Neural crest cell (in vitro differentiated cells): ENCODE measurements at places on chromosomes 4 and X. TPM values are rescaled to one million over a fixed set of nuclear protein-coding genes. Genes with fewer than 3 reads are reported as not detected.

CXCL9 gene
- total RNA-seq, result not detected in 2 replicates

SMIM10L2A gene
- 3.5 and 3.8 TPM in 2 replicates for total RNA-seq

KLHL13 gene
- 13.2 and 16.2 TPM in 2 replicates for total RNA-seq

CITED1 gene
- 4.8 and 6.2 TPM in 2 replicates for total RNA-seq

FAM184B gene
- 0.12 and 0.16 TPM in 2 replicates for total RNA-seq

TRIML2 gene
- total RNA-seq, result not detected in 2 replicates

GRCh38 chrX:40933132-40933705 is 152.0 kb upstream of the USP9X start:
- no peak overlapping the region for H3K4me3 ChIP-seq
- H3K4me1 ChIP-seq, result peaks cover 10% of the 10 kb centered on the region
- DNase-seq, result no peak
- H3K36me3 ChIP-seq, result no peaks in the 10 kb centered on the region
- no peaks in the 10 kb centered on the region for H3K27me3 ChIP-seq

DNA sequence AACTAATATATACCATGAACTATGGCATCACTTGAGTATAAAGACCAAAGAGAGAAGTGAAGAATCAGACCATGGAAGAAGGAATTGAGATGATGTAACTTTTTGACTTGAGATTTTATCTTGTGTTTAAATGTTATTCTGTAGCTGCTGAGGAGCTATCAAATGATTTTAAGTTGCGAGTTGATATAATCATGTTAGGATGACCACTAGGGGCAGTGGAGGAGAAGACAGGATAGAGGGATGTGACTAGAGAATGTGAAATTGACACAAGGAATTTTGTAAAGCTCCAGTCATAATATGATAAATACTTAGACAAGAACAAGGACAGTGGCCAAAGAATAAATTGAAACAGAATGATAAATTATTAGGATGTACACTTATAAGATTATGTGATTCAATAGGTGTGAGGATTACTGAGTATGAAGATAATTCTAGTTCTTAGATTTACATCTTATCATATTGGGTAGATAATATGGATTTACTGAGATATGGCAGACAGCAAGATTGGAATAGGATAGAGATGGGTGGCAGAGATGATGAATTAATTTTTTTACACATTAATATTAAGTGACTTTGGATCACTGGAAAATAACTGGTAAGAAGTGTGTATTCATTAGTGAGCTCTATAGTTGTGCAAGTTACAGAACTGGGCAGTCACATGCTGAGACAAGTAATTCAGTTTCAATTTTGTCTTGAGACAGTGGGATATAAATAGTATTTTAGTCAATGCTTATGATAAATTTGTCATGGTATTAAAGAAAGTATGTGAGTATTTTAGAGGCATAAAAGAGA is 816.0 kb upstream of the PCDH10 start:
- H3K27me3 ChIP-seq, result no peaks in the 10 kb centered on the region
- H3K4me3 ChIP-seq, result no peak overlapping the region
- no peak for DNase-seq
- H3K27ac ChIP-seq, result no peak overlapping the region
- no peaks in the 10 kb centered on the region for H3K4me1 ChIP-seq
